ENCODE measurements at places on chromosomes 2 and 18. TPM values are rescaled to one million over a fixed set of nuclear protein-coding genes. Genes with fewer than 3 reads are reported as not detected.

Gene RAB6D
- polyA plus RNA-seq, result 2.1 TPM

Gene ASXL2
- 20.9 TPM for polyA plus RNA-seq

Gene ERICH2
- 1.6 TPM for polyA plus RNA-seq

Gene HOXD9
- polyA plus RNA-seq, result 99.6 TPM

Gene POTEI
- 0.19 TPM for polyA plus RNA-seq

Gene ACTG2
- 0.89 TPM for polyA plus RNA-seq

Gene CNRIP1
- 23.0 TPM for polyA plus RNA-seq

GRCh38 chr2:106208874-106209273 lies 14.8 kb upstream of the UXS1 start:
- no peak for DNase-seq

GRCh38 chr18:46283895-46284295 lies 179.7 kb downstream of the HAUS1 start:
- no peak for DNase-seq

- no peak for DNase-seq
These were observed 312.2 kb downstream of the LRATD1 start for GRCh38 chr2:14944562-14945346.

DNA sequence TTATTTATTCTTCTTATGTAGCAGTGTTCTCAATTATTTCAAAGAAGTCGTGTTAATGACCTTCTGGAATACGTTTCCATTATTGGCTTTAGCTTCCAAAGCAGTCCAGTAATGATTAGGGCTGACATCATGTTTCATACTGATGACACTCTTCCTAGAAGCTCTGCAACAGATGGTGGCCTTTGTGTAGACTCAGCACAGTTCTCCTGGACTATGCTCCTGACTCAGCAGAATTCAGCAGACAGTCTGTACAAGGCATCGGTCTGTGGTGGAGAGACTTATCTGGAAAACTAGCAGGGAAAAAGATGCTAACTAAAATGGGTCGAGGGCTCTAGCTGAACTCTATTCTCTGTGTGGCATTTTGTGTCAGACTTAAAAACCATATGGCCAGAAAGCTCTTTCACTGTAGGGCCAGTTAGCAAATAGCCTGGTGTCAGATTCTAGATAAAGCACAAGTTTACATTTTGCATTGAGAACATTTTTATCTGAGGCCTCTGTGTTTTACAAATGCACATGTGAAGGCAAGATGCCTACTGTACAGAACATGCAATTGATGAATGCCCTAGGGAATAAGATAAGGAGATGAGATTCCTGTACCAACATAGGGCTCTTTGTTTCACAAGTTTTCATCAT lies 35.1 kb downstream of the GULP1 start:
- no peak for DNase-seq

DNA sequence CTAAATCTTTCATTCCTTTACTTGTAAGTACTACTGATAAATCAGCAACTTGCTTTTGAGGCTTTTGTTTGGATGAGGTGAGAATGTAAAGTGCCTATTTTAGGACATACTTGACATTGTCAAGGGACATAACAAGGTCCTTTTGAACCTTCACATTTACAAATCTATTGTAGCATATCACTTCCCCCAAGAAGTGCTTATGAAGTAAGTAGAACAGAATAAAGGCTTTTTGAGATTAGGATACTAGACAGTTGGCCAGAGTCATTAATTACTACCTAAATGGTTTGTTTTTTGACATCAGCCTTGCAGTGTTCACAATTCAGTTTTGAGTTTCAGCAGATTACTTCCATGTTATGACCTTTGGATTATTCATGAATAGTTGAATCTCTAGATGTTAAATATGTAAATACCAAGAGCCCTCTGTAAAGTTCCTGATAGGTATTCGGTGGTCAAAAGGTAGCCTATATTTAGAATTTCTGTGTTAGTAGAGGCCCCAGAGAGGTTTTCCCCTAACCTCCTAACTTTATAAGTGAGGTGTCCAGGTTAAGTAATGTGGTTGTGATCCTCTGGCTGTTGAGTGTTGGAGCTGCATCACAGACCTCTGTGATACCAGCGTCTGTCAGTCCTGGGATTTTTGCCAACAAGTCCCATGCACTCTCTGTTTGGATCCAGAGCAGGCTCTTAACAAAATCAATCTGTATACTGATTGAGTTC lies 67.2 kb downstream of the LCLAT1 start:
- DNase-seq, result no peak

GRCh38 chr2:74179063-74179865 lies 585 bp upstream of the MOB1A start:
- no peak for DNase-seq

DNA sequence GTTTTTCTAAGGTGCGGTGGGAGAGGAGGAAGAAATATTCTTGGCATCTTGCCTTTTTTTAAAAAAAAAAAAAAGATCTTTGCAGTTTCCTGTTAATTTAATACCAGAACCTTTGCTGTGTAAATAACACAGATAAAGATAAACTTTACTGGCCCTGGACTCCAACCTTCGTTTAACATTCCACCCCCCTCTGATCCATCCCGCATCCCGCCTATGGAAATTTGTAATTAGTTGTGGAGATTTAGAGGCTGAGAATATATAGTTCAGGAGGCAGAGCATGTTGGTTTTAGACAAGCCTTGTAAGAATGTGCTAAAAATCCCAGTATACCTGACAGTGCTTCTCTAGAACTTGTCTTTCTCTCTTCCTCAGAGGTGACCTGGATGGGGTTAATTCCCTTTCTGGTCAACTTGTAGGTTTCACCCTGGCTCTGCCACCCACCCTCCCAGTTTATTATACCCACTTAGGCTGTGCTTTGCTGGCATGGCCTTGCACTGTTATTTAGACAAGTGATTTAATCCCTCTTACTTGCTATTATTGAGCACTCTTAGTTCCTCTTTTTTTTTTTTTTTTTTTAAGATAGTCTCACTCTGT lies 2.9 kb upstream of the C2orf72 start:
- DNase-seq, result no peak

- DNase-seq, result no peak
These were observed 80.7 kb downstream of the CCBE1 start for GRCh38 chr18:59616501-59616900.

DNA sequence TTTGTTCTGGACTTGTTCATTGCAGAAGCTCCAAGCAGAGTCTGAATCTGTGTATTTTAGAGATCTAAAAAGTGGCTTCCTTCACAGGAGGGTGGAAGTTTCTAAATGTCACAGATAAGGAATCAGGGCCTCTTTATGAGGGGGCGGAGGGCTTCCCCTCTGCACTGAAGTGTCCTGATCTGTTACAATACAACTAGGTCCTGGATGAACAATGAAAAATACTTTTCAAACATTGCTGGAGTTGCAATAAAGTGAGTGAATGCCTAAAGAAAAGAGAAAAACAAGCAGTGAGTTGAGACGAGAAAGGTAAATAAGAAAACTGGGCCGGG lies 179.3 kb upstream of the HDAC4 start:
- no peak for DNase-seq

- DNase-seq, result no peak
These were observed 27.6 kb downstream of the TMEM185B start for GRCh38 chr2:120195553-120195952.

All from renal cortex interstitium (tissue), 15 donors.